GDM1 (cell line): ENCODE measurements at places on chromosomes 3 and 15.

GRCh38 chr3:143590660-143591059 lies 257.6 kb downstream of the SLC9A9 start:
- no peak for DNase-seq

GRCh38 chr3:143235614-143236204 lies 116.1 kb downstream of the CHST2 start:
- DNase-seq = no peak

DNA sequence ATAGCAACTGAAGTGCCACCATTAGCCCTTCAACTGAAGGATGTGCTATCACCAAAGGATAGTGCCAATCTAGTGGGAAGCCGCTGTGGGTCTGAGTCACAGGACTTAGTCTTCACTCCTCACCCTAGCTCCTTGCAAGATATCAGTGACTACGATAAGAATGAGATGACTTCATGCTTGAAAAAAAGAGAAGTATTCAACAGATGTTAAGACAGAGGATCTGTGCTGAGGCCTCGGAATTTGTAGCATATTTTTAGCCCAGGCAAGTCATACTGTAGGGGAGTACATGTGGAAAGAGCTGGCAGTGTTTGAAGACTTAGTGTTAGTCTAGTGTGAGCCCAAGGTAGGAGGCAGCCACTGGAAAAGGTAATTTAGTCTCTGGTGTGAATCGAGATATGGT lies 270.7 kb upstream of the LRTM1 start:
- DNase-seq = no peak

GRCh38 chr3:28191363-28191762 lies 50.1 kb upstream of the CMC1 start:
- DNase-seq = no peak

DNA sequence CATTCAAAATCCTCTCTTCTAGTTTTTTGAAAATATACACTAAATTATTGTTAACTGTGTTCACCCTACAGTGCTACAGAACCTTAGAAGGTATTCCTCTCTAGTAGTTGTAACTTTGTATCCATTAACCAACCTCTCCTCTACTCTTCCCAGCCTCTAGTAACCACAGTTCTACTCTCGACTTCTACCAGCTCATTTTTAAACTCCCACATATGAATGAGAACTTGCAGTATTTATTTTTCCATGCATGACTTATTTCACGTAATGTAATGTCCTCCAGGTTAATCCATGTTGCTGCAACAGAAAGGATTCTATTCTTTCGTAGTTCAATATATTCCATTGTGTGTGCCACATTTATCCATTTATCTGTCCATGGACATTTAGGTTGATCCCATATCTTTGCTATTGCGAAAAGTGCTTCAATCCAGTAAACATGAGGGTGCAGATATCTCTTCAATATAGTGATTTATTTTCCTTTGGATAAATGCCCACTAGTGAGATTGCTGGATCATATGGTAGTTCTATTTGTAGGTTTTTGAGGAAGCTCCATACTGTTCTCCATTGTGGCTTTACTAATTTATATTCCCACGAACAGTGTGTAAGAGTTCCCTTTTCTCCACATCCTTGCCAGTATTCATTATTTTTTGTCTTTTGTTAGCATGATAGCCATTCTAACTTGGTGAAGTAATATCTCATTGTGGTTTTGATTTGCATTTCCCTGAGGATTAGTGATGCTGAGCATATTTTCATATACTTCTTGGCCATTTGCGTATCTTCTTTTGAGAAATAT lies 113.7 kb upstream of the SMAD3 start:
- no peak for DNase-seq

DNA sequence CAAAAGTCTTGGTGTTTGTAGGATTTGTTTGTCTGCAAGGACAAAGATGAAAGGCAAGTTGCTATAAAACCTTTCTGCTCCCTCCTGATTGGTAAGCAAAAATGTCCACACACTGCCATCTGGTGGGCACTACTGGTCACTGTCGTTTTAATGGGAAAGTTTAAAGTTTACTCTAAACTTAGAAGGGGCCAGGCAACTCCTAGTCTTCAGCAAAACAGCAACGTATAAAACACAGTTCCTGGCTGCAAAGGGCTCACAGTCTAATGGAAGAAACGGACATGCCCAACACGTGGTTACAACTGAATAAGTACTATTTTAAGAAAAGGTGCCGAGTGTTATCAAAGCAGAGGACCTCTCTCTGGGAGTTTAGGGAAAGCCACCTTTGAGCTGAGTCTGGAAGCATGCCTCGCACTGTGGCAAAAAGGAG lies 23.7 kb upstream of the TPRG1 start:
- DNase-seq = peak; percentile 35

DNA sequence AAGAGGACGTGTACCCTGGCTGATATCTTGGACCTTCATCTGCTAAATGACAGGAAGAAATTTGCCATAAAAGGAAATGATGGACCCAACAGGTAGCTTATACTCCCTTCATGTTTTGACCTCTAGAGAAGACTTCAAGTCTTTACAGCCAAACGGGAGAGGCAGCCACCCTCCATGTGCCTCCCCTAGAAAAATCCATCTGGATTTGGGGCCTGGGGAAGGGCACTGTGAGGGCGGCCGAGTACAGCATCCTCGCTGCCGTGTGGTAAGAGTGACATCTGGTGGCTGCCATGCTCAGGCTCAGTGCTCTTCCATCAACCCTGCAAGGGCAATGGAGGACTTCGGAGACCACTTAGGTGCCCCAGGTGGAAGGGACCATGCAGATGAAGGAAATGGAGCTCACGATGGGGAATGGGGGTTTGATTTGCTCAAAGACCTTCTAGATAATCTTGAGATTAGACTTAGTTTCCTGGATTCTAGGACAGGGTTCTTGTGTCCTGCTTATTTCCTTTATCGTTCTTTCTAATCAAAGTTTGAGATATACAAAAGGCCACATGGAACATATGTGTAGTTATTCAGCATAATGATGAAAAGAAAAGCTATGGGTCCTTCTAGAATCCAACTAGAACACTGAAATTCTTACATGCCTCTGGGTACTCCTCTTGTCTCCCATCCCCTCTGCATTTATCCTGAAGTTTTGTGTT lies 44.4 kb downstream of the AQP9 start:
- DNase-seq = peak; percentile 2

GRCh38 chr3:131007256-131007655 lies 19.4 kb downstream of the ASTE1 start:
- DNase-seq = no peak

GRCh38 chr3:190644766-190645165 lies 130.9 kb downstream of the IL1RAP start:
- no peak for DNase-seq

- DNase-seq = no peak
Measured at GRCh38 chr3:20236603-20237002, 50.6 kb upstream of the SGO1 start.

- no peak for DNase-seq
Measured at GRCh38 chr15:58539548-58539947, 107.8 kb downstream of the LIPC start.

DNA sequence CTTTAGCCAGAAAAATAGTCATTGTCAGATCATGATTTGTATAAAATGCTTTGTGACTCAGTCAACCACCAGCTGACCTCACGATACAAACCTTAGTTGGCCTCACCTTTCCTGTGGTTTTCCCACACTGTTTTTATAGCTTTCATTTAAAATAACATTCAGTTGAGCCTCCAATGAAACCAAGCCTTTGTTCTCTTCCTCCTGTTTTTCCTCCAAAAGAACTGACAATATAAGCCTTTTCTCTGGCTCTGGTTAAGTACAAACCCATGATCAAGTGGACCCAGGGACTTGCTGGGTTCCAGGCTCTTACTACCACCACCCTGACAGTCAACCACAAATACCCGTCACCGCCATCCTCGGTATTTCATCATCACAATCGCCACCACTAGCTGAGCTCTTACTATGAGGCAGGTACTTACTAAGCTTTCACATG lies 81.7 kb downstream of the TAMM41 start:
- DNase-seq = no peak

DNA sequence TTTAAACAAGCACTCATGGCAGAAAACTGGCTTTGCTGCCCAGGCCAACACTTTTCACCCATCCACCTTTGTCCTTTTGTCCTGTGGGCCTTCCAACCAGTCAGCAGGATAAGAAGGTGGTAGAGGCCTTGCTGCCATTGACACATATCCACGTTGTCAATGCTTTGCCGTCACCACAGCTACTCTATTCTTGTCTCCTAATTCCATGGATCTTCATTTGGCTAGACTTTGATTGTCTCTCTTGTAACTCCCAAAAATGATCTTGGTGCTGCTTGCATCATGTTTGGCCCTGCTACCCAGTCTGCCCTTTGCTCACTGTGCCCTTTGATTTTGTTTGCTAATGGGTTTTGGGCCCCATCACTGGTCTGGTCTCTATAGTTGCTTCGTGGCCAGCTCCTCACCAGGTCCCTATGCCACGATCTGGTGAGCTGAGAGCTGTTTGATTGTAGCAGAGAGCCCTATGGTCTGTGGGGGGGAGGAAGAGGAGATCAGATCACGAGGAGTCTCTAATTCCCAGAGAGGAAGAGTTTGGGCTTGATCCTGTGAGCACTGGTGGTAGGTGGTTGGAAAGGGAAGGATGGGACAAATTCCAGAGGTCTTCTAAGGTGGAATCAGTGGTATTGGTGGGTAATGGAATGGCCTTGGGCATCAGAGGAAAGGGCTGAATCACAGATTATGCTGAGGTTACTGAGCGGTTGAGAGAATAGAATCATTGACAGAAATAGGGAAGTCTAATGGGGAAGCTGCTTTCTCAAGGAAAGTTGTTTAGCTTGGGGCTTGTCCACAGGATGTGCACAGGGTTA lies 40.3 kb downstream of the ABHD2 start:
- peak; percentile 42 for DNase-seq

DNA sequence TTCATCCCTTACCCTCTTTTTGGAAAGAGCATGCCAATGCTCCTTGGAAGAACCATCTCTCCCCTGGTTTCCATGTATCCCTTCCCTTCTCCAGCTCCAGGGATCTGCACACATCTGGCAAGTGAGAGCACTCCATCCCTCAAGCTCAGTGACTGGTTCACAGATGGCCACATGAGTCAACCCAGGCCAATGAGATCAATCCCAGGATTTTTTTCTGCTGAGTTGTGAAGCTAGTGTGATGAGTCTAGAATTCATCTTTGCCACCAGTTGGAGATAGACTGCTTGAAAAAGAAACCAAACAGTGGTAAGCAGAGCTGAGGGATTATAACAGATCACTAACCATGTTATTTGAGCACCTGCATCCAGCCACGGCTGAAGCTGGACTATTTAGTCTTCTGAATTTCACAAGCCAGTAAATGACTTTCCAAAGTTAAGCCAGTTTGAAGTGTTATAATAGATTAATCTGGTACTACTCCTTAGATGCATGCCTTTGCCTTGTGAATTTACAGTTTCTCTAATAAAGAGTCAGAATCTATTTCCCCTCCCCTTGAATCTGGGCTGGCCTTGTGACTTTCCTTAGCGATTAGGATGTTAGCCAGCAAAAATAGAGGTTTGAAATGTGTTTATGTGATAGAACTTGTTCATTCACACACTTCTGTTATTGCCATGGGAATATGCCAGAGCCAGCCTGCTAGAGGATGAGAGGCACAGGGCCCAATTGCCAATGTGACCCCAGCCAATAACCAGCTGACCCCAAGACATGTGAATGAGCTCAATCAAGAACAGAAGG lies 159.8 kb downstream of the WNT5A start:
- DNase-seq = no peak

- DNase-seq = peak; percentile 7
Measured at GRCh38 chr3:30934208-30934550, 39.7 kb upstream of the GADL1 start.

GRCh38 chr15:89787944-89788343 lies 11.8 kb downstream of the MESP2 start:
- no peak for DNase-seq

DNA sequence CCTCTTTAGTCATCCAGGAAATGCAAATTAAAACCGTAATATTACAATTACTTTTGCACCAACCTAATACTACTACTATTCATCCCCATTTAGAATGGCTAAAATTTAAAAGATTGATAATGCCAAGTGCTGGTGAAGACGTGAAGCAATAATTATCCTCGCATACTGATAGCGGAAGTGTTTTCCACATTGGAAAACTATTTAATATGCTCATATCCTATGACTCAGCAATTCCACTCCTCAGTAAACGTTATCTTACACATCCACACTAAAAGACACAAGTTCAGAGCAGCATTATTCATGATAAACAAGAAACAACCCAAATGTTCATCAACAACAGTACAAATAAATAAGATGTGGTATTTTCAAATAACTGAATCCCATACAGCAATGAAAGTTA lies 70.6 kb downstream of the VPS13C start:
- no peak for DNase-seq

- DNase-seq = no peak
Measured at GRCh38 chr3:184334470-184335158, 2.8 kb upstream of the FAM131A start.

DNA sequence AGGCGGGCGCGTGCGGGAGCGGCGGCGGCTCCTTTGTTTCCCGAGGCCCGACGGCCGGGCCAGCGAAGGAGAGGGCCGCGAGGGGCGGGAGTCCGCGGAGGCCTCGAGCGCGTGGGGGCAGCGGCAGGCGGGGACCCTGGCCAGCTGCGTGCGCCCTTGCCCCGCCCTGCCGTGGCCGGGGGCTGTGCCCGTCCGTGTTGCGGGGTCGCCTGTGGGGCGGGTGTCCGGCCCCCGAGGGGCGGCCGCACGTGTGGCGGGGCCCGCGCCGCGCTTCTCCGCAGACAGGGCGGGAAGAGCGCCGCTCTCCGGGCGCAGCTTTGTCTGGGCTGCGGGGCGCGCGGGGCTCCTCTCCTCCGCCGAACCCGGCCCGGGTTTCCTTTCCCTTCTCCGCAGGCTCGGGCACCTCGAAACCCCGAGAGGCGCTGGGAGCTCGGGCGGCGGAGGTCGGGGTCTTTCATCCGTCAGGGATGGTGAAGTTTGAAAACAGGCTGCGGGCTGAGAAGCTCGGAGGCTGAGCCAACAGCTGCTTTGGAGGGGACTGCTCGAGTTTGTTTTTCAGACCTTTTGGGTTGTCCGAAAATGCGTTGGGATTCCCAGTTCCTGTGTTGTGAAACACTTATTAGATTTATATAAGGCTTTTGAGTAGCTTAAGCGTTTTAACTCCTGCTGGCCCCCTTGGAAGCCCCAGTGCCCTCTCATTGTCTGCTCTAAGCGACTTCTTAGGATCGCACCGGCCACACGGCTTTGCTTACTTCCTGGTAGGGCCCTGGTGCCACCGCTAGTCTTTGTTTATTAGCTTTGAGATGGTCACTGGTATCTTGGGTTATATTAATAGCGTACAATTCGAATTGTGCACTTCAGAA lies 817 bp downstream of the USP3 start:
- DNase-seq = peak; percentile 29

- DNase-seq = no peak
Measured at GRCh38 chr3:155360281-155360680, 66.8 kb upstream of the STRIT1 start.
